ENCODE measurements at places on chromosomes 6 and 20.
A peak's percentile ranks its signal among the peaks of the same experiment; 100 is the strongest.

DNA sequence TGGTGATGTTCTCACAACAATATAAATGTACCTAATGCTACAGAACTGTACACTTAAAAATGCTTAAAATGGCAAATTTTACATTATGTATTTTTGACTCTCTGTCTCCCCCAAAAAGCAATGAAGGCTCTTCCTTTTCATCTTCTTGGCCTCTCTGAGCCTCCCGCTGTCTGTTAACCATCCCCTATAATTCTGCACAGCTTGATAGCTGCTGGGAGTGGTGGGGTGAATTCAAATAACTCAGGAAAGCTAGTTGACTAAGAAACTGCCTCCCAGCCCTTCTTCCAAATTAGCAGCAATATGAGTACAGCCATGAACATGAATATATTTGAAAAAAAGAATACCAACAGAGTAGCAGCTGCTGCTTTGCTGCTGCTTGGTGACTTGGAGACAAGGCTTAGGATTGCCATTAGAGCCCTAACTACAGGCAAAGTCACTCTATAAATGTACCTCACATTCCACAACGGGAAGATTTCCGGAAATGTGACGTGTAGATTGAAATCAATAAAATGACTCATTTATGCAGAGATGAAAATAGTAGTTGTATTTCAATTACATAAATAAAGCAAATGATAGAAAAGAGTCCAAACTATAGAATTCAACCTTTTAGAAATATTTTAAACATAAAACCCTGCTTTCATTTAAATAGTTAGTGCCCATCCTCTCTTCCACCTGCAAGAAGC is 200.1 kb upstream of the HEY2 start:
- no peak for DNase-seq

DNA sequence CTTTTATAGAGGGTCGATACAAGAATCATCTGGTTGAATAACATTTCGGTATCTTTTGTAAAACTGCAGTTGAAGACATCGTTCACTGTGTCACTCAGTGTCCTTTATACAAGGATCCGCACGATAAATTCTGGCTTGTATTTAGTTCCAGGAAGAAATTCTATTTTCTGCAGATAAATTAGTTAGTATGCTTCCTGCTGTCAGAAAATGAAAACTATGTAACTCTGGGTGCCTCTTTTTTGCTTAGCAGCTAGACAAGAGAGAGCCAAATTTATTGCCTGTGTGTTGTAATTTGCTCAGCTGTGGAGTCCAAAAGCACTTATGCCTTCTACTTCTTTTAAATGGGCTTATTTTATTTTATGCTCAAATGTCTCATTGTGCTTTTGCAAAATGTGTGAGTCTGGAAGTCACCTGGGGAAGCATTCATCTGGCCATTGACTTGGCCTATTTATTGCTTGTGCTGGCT is 56.5 kb upstream of the KCNK16 start:
- no peak for DNase-seq

DNA sequence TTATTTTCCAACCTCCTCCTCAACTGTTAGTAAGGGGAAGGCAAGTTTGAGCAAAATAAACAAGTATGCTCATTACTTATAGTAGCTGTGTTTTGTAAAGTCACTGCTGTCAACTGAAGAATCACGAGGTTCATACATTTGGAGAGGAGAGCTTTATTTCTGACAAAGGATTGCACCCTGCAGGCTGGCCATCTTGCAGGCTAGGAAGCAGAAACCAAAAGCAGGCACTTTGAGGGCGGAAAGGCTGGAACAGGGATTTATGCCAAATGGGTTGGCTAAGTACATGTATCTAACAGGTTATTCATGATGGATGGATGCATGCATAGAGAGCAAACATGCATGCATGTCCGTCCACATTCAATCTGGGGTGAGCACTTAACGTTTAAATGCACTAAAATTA is 46.7 kb downstream of the PSMB1 start:
- no peak for DNase-seq

- peak; percentile 21 for DNase-seq
These were observed 244.1 kb upstream of the QKI start for GRCh38 chr6:163170294-163170883.

GRCh38 chr6:74610352-74610751 is 595.5 kb downstream of the COL12A1 start:
- DNase-seq = no peak

- DNase-seq = no peak
These were observed 89.0 kb downstream of the TOX2 start for GRCh38 chr20:44003609-44004008.

GRCh38 chr20:62785393-62785792 is 10.9 kb upstream of the MRGBP start:
- DNase-seq = no peak

DNA sequence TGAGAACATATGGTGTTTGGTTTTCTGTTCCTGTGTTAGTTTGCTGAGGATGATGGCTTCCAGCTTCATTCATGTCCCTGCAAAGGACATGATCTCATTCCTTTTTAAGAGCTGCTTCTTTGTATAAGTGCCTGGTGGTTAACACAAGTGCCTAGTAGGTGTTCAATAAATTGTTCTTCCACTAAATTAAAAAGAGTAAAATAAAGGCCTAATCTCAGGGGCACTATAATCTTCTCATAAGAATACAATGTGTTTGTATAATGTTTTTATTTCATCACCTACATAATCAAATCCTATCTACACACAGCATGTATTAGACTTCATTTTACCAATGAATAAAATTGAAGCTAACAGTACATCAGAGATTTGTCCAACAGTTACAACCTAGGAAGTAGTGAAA is 252.7 kb downstream of the KHDC1L start:
- no peak for DNase-seq

- peak; percentile 79 for DNase-seq
These were observed 1.5 kb downstream of the BICRAL start for GRCh38 chr6:42783177-42783875.

- DNase-seq = no peak
These were observed 96.6 kb downstream of the HAO1 start for GRCh38 chr20:7843613-7844012.

DNA sequence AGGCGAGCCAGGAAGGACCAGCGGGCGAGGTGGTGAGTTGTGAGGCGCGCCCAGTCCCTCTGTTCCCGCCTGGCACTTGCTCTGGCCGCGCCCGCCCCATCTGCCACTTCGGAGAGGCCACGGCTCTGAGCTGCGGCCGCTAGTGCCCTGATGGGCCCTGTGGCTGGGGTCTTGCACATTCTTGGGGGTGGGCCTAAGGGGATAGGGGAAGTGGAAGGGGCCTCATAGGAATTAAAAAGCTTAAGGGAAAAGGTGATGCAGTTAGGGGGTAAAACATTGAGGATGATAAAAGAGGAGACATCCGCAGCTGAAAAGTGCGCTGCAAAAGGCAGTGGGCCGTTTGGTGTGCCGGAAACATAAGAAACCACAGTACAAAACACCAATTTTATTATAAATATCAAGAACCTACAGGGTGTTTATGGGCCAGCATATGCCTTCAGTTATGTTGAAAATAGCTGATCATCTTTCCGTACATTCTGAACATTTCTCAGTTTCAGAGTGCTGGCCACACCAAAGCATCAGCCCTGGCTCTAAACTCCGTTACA is 1.1 kb upstream of the PSMB8 start:
- no peak for DNase-seq

DNA sequence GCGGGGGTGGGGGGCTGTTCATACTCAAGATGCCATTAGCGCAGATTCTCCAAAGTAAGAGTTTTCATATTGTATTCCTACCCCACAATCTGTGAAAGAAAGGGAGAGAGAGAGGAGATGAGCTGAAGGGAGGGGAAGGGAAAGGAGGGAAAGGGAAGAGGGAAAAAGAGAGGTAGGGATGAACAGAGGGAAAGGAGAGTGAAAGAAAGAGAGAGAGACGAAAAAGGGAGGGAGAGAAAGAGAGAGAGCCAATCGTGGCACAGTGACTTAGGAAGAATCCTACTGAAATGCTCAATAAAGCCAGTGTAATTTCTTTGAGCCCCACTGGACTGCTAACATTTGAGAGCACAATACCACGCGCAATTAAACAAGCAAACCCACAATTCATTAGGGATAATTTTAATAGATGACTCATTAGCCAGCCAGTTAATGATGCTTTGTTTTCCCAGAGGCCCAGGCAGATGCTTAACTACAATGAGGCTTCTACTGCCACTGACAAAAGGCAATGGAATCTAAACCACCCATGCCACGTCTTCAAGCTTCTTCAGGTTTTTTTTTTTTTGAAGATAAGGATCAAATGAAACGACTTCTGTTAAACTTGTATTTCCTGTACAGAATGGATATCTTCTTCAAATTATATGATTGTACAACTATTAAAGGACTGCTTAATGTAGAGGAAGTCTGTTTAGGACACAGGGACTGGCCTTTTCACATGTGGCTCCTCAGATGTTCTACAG is 306.8 kb downstream of the FOXC1 start:
- DNase-seq = peak; percentile 21

GRCh38 chr20:64039293-64040160 is 3.5 kb downstream of the C20orf204 start:
- no peak for DNase-seq

DNA sequence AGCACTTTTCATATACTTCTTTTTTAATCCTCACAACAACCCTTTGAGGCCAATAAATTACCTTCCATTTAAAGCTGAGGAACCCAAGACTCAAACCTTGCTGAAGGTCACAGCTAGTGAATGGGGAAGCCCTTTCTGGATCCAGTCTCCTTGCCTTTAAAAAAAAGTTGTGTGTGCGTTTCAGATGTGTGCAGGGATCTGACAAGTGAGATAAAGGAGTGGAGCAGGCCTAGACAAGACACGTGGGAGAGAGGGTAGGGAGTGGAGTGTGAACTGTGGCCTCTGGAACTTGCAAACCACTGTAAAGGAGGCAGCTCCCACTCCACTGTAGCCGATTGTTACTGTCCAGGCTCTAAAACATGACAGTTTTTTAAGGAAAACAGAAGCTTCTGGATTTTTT is 1.9 kb downstream of the KLHL32 start:
- DNase-seq = no peak

DNA sequence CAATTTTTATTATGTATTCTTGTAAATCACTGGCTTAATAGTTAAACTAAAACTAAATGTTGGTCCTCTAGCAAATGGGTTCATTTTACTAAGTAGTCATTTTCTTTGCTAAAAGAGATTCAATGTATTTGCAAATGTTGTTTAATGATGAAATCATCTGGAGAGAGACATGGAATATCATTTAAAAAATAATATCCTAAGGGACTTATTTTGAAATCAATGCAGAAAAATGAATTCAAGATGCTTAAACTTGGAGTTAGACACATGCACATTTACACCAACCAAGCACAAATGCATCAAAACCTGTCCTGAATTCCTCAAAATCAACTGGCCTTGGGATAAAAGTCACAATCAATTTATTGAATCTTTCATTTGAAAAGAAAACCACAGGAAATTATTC is 165.0 kb upstream of the RNF217 start:
- DNase-seq = no peak

DNA sequence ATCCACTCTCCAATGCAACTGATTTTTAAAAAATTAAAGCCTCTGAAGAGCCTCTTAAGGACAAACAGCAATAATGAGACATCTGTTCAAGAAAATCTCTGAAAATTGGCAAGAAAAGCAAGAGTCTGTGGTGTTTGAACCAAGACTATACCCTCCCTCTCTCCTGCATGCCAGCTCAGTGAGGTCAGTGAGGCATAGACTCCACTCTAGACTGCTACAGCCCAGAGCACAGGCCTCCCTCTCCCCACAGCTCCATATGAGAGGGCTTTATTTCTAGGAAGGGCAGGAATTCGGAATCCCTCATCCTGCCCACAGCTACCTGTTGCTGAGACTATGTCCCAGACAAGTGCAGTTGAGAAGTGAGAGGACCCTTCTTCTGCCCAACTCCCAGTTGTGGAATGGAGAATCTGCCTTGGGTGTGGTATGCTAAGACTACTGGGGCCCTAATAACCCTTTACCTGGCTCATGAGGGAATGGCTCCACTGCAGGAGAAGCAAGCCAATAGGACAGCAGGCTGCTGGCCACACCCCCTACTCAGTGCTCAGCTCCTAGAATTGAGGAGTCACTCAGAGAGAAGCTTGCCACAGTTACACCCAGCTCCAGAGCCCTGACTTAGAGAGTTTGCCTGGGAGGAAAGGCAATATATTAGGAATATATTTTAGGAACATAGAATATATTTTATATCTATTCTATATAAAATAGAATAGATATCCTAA is 22.7 kb upstream of the HLA-DQA1 start:
- DNase-seq = peak; percentile 21

DNA sequence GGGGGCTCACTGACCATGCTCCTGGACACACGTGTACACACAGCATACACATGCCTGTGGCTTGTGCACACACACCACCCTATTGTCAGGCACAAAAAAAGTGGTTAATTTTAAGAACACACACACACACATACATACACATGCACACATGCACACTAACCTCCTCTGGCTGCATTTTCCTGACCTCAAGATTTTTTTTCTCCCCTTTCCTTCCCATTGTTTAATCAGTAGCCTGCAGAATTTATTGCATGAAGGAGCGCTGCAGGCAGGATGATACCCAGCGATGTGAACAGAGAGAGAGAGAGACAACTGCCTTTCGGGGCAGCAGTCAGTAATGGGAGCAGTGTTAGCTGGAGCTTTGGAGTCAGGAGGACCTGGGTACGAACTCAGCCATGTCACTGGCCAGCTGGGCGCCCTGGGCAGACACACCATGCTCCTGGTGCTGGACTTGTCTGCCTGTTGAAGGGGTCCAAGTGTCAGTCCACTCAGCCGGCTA is 990 bp upstream of the TRAF3IP2 start:
- DNase-seq = no peak
